ENCODE measurements at places on chromosomes 12 and 14. TPM values are rescaled to one million over a fixed set of nuclear protein-coding genes. Genes with fewer than 3 reads are reported as not detected.

Gene PTCSC3
- total RNA-seq: not detected

GRCh38 chr12:98893126-98893674, 248.1 kb downstream of the APAF1 start:
- H3K36me3 ChIP-seq: no peaks in the 10 kb centered on the region
- H3K27me3 ChIP-seq: peaks cover 71% of the 10 kb centered on the region
- no peak overlapping the region for H3K4me3 ChIP-seq
- no peak for DNase-seq
- H3K27ac ChIP-seq: no peak overlapping the region
- H3K4me1 ChIP-seq: peaks cover 22% of the 10 kb centered on the region

Gene GAS2L3
- 3.1 TPM for total RNA-seq

DNA sequence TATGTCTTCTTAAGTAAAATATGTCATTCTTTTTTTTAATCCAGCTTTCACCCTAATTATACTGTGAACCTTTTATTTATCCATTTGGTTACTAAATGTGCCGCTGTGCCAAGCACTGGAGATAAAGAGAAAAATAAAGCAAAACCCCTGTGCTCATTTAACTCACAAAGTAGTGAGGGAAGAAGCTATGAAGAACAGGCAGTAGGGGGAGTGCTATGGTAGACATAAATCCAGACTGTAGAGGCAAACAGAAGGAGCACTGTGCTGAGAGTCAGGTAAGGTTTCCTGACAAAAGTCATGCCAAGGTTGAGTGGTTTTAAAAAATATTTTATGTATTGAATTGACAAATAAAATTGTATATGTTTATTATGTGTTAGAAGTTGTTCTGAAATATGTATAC, 188.5 kb upstream of the SYT10 start:
- no peak for DNase-seq
- no peak overlapping the region for H3K27ac ChIP-seq
- no peaks in the 10 kb centered on the region for H3K36me3 ChIP-seq
- no peak overlapping the region for H3K4me3 ChIP-seq
- no peaks in the 10 kb centered on the region for H3K27me3 ChIP-seq
- no peaks in the 10 kb centered on the region for H3K4me1 ChIP-seq

Data from esophagus squamous epithelium (tissue), 5 donors.